ENCODE measurements at places on chromosomes 13 and 19.
A peak's percentile ranks its signal among the peaks of the same experiment; 100 is the strongest.

GRCh38 chr19:40723661-40724254, 6.8 kb downstream of the ITPKC start:
- no peak for DNase-seq

DNA sequence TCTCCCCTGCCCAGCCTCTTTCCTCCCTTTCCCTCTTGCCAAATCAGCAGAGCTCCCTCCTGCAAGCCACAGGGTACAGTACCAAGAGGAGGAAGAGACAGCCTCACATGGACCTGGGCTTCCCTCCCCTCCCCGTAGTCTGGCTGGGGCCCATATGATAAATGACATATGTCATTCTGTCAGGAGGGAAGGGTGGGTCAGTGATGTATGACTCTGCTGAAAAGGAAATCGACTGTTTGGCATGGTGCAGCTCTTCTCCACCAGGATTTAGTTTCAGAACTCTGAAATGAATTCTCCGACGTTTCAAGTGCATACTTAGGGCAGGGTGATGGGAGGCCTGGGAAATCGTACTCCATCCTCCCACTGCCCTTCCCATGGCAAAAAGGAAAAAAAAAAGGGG, 9.8 kb downstream of the TSHZ3 start:
- DNase-seq: no peak

DNA sequence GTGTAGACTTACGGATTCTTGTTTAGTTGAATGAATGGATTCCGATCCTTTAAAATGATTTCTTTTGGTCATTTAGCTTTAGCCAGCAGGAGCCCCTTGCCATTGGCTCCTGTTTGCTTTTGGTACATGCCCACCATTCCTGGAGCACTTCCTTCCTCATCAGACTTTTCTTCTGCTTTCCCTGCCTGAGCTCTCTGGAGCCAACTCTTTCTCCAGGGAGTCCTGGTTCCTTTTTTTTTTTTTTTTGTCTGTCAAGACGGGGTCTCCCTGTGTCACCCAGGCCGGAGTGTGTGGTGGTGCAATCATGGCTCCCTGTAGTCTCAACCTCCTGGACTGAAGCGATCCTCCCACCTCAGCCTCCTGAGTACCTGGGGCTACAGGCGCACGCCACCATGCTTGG, 37.8 kb downstream of the SMARCA4 start:
- DNase-seq: no peak

GRCh38 chr13:50549221-50549942, 294.1 kb downstream of the DLEU7 start:
- no peak for DNase-seq

- no peak for DNase-seq
These were observed 3.5 kb downstream of the FFAR2 start for GRCh38 chr19:35451338-35452096.

DNA sequence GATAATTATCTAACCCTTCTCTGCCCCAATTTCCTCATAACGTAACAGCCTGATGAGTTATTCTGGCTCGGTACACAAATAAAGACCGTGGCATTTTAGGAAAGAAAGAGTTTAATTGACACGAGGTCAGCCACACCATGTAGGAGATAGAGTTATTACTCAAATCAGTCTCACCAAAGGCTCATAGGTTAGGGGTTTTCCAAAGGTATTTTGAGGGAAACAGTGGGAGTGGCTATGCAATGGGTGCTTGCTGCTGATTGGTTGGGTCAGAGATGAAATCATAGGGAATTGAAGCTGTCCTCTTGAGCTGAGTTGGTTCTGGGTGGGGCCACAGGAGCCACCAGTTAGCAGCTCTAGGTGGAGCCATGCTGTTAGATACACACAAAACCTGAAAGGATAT, 137.5 kb downstream of the FREM2 start:
- DNase-seq: no peak

DNA sequence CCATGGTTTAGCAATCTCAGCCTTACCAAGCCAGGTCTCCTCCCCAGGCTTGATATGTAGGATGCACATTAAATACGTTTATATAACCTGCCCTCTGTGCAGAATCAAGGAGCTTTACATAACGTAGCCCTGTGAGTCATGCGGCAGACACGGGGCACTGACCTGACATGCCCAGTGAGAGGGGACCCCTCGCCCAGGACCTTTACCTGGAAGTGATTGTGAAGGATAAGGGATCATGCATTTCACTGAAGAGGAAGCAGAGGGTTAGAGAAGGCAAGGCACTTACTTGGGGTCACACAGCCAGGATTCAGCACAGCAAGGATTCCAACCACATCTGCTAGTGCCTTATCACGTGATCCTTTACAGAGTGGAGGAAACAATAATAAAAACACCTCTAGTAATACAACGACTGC, 18.9 kb upstream of the FOSB start:
- DNase-seq: no peak

- no peak for DNase-seq
These were observed 7.2 kb downstream of the KMT5C start for GRCh38 chr19:55346725-55347441.

- DNase-seq: no peak
These were observed 165.1 kb downstream of the PDS5B start for GRCh38 chr13:32751340-32751739.

DNA sequence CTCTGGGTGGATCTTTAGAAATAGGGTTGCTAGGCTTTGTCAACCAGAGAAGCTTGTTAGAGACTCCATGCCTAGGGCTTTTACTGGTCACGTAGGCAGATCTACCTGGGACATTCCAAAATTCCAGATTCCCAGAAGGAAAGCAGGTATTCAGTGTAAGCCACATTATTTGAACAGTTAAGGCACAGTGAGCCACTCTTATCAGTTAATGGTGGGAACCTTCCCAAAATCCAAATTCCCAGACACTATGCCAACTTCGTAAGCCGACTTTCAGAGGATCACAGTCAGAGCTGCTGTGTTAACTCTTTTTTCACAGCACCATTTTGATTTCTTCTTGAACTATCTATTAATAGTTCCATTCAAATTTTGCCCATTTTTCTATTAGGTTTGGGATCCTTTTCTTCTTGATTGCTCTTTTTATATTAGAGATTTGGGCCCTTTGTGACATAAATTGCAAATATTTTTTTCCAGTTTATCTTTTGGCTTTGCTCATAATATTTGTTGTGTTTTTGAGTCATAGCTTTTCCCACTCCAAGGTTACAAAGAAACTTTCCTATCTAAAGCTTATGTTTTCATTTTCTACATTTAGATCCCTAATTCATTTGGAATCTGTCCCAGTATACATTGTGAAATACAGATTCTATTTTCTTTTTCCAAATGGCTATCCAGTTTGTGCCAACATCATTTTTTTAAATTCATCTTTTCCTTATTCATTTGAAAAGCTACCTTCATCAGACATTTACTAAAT, 77.3 kb downstream of the DHRS12 start:
- DNase-seq: no peak

DNA sequence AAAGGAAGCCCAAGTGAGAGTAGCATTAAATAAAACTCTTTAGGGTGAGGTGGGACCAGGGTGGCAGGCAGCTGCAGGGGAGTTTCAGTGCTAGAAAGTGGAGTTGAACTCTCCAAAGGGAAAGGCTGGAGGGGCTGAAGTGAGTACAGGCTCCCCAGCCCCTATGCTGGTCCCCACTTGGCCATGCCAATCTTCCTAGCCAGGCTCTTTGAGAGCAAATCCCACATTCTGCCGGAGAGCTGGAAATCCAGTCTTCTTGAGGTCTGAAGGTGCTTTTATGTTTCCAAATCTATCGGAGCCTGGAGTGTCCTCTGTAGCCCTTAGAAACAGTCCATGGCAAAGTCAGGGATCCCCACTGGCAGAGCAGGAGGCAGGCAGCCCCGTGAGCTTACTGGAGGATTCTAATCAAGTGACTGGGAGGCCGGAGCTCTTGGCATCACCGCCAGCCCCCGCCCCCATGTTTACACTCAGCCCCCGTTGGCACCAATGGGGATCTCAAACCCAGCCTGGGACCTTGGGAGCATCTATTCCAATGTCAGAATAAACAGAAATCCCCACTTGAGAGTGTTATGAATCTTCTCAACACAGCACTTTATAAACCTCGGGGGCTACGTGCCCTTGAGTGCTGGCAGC, 18.3 kb downstream of the ZNF536 start:
- no peak for DNase-seq

- no peak for DNase-seq
These were observed 709 bp downstream of the N4BP2L1 start for GRCh38 chr13:32426990-32427851.

- no peak for DNase-seq
These were observed 2.9 kb upstream of the CD70 start for GRCh38 chr19:6593651-6594416.

DNA sequence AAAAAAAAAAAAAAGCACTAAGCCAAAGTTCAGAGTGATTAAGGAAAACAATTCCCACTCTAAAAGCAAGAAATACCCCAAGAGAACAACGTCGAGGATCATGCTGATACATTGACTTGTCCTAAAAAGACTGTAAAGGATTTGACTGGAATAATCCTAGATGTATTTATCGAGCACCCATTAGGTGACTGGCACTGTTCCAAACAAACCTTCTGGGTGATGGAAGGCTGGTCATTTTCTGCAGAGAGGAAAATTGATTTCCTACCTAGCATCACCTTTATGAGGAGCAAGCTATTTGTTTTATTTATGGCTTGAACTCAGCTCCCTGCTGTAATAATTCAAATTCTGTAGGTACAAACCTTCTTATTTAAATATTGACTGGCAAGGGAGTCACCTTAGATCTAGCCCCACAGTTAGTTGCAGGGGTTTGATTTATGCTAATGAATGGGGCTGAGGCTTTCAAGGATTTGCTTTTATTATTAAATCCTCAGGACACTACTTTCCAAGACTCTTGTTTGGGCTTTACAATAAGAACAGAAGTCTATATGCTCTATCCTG, 471.0 kb downstream of the OLFM4 start:
- no peak for DNase-seq

DNA sequence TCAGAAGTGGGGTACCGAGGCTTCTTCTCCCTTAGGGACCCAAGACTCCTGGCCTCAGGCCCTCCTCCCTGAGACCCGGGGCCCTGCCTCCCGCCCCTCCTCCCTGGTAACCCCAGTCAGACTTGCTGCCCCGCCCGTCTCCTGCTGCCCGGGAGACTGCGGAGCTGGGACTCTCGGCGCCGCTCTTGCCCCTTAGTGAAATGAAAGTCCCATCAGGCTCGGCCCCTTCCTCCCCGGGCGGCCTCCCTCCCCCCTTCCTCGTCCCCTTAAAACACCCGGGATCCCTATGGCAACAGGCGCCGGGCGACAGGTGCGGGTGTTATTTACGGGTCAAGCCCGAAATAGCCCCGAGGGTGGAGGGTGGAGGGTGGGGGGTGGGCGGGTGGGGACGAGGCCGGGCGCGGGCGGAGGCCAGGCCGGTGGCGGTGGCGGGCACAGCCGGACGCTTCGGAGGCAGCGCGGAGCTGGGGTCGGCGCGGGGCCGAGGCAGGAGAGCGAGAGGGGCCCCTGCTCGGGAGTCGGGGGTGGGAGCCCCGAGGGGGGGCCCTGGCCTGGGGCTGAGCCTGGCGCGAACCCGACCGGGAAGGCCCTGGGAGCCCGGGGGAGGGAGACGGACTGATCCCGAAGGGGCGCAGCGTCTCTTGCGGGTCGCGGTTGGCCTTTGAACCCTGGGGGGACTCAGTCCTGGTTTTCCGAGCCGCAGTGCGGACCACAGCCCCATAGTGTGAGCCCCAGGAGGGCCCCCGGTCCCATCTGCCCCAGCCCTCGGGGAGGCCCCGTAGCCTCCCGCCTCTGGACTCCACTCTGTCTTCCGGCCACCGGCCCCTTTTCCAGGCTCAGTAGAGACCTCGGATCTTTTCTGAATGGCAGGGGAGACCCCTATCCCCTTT, at the start of gene CACNG6:
Gene CACNG6 (plus strand): TSS at position 414 of the 890 bp plus-strand sequence. CDS start 1,241 bp downstream, outside the sequence.
- peak; percentile 86 for DNase-seq

DNA sequence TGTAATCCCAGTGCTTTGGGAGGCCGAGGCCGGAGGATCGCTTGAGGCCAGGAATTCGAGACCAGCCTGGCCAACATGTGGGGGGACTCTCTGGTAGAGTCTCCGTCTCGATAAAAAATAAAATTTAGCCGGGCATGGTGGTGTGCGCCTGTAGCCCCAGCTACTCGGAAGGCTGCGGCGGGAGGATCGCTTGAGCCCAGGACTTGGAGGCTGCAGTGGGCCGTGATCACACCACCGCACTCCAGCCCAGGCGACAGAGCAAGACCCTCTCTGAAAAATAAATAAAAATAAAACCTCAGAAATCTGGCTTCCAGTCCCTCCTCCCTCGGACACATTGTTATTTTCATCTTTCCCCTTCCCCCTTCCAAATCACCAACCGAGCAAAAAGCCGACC, 332 bp downstream of the IRGQ start:
- no peak for DNase-seq

DNA sequence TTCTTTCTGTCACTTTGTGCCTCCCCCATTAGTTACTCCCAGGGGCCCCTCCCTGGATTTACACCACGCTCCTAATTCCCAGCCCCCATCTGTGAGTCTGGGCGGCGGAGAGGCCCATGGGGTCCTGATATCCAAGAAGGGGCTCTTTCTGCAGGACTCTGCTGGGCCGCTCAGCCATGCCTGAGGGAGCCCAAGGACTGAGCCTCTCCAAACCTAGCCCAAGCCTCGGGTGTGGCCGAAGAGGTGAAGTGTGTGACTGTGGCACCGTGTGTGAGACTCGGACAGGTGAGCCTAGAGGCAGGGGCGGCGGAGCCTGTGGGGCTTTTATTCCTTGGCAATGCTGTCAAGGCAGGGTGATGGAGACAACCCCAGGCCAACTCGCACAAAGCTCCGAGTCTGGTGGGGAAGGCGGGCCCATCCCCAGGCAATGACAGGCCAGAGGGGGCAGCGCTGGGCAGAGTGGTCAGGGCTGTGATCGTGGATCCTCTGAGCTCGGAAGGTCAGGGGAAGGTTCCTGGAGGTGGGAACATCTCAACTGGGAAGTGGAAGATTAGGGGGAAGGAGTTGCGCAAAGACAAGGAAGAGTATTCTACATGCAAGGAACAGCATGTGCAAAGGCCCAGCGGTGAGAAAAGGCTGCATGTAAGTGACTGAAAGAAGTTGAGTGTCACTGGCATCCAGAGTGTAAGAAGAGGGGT, 1.6 kb downstream of the PLEKHG2 start:
- peak; percentile 77 for DNase-seq
